ENCODE measurements at places on chromosomes 7 and 10.

GRCh38 chr7:98991141-98991540 lies 112.8 kb downstream of the TRRAP start:
- no peak for DNase-seq

GRCh38 chr7:100609958-100610357 lies 2.4 kb upstream of the MOSPD3 start:
- no peak for DNase-seq

- no peak for DNase-seq
Observed at GRCh38 chr7:56218510-56218909, 102.3 kb upstream of the NUPR2 start.

GRCh38 chr7:138023618-138024342 lies 21.9 kb upstream of the CREB3L2 start:
- DNase-seq: no peak

- DNase-seq: no peak
Observed at GRCh38 chr10:86195521-86196157, 171.0 kb downstream of the GRID1 start.

DNA sequence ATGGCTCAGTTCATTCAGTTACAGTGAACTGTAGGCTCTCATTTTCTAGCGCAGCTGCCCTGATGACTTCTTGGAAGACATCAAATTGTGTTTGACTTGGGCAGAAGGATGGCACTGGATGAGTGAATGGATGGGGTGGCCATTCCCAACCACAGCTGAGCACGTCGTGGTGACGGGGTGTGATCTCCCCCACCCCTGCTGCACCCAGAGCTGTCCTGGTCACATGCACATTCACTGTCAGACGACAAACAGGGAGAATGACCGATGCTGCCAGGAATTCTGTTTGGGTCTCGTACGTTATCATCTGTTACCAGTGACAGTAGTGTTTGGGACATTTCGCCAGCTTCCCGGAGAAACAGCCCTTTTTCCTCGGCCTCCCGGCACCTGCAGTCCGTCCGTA lies 623.2 kb downstream of the SDK1 start:
- no peak for DNase-seq

DNA sequence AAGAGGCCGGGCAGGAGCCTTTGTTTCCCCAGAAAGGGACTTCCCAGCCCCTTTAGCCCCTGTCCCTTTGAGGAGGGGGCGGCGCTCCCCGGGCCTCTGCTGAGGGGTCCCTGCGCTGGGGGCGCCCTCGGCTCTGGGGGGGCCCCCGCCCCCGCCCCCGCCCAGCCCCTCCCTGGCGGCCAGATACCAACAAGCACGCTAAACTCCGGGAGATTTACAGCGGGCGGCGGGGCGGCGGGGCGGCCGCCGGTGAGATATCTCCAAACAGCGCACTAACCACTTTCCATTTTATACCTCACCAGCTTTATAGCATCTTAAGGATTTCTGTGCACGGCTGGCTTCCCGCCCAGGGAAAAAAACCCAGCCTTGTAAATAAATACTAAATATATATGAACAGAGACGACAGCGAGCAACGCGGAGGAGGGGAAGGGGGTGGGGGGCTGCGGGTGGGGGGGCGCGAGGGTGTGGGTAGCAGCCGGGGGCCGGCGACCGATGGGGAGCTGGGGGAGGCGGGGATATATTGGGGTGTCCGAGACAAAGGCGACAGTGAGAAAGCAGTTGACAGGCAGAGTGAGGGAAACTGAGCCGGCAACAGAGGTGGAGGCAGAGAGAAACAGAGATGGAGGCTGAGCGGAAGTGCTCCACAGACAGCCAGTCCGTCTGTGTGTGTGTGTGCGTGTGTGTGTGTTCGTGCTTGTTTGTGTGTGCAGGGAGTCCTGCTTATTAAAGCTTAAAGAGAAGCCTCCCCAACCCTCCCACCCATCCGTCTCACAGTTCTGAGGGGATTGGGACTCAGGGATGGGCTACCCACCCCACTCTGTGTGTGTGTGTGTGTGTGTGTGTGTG lies 85.8 kb downstream of the HIF1AN start:
- DNase-seq: no peak

DNA sequence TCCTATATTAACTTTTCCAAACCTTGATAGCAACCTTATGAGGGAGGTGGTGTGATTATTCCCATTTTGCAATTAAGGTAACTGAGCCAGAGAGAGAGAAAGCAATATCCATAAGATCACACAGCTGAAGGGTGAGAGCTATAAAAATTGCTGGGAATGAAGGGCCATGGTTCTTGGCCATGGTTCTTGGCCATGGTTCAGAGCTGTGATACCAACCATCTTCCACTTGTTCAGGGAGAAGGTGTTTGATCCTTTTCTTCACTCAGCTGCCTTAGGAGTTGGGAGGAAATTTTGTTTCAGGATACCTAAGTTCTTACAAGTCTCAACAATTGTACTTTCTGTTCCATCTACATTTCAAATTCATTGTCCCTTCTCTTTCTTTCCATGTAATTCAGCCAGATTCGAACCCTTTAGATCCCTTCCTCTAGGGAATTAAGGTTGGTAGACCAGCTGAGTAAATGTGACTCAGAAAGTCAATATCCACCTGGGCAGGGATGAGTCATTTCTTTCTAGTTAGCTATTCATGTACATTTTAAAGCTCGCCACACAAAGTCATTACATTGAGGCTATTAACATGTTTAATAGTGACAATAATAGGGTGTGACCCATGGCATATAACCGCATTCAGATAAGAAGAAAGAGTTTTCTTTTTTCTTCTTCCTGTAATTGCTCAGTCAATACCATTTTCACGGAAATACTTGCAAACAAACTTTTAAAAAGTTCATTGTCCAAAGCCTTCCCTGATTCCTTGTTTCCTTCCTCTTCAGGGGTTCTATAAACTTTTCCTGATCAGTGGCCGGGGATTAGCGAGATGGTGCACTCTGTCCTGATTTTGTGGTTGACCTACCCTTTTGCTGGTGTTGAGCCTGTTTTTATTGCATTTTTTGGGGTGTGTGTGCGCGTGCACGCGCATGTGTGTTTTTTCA lies 143.4 kb downstream of the TCF7L2 start:
- no peak for DNase-seq

GRCh38 chr10:95248989-95249388 lies 41.8 kb downstream of the PDLIM1 start:
- DNase-seq: no peak

- DNase-seq: no peak
Observed at GRCh38 chr7:80950550-80950967, 31.7 kb upstream of the SEMA3C start.

DNA sequence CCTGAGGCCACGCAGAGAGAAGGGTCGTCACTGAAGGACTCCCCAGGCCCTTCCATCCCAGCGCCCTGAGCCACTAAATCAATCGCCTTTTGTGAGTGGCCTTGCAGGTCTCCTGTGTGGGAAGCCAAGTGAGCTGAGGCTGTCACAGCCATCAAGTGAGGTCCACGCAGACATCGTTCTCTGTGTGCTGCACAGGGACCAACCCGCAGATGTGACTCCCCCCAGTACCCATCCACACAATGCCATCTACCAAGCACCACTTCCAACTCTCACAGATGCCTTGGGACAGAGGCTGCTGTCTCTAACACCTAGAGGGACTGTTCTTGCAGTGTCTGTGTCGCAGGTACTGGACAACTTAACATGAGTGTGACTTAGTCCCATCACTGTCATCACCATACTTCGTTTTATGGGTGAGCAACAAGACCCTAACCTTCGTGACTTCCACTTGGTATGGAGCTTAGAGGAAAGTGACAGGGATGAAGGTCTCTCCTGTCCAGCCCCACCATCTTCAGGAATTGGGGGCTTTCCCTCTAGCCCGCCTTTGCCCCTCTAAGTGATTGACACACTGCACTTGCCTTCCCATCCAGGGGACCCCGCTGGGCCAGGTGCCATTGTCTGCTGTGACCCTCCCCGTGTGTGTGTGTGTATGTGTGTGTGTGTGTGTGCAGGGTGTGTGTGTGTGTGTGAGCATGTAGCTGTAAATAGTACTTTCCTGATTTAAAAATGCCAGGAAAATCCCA lies 51.4 kb upstream of the TMEM72 start:
- DNase-seq: no peak

DNA sequence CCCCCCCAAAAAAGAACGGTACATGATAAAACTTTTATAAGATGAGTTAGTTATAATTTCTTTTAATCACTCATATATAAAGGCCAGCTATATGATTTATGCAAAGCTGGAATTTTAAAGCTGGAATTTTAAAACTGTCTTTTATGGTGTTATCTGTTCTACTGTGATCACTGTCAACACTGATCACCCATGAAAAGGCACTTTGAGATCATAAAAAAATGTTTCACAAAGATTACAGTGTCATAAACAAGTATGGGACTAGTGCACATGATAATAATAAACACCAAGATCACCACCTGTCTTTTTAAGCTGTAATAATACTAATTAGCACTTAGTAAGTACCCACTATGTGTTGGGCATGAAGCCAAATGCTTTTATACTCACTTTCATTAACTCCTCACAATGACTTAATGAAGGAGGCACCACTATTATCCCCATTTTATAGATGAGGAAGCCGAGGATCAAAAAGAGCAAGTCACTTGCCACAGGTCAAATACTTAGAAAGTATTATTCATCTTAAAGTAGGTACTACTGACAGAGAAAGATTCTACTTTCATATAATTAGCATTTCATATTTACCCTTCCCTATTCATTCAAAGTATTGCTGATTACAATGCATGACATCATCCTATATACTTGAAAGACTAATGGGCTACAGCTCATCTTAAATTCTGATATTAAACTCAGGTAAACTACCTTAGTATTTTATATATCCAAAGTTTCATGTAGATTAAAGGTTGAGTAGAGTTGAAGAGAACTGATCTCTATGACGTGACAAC lies 8.3 kb upstream of the RHOBTB1 start:
- DNase-seq: no peak

GRCh38 chr10:18505456-18506118 lies 145.8 kb downstream of the NSUN6 start:
- no peak for DNase-seq

GRCh38 chr10:17814973-17815372 lies 5.8 kb downstream of the MRC1 start:
- no peak for DNase-seq

DNA sequence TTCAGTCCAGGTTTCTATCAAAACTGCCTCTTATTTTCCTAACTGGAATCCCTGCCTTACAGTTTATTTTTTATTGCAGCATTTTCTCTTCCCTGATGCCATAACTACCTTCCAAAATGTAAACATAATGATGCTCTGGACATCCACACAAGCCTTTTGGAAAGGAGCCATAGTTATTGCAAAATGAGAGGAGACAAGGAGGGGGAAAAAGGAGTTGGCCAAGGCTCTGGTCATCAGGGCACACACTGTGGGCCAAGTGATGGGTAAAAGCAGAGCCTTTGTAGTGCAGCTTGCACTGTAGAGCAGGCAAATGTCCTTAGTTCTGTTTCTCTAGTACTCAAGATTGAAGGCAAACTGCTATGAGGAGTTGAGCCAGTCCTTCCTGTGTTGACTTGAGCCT lies 289.3 kb upstream of the MTPN start:
- no peak for DNase-seq

DNA sequence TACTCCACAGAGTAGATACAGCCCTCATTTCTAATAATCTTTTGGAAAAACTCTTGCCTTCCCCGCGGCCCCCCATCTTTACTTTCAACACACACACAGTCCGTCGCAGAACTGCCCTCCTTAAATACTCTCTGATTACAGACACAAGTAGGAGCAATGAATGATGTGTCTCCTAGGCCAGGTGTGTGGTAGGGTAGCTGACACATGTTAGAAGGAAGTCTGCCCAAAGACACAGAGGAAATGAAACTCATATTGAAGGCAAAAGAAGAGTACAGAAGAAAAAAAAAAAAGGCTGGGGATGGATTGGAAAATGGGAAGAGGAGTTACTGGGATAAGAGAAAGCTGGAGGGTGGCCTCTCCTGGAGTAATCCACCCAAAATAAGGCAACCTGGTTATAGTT lies 14.6 kb downstream of the OPALIN start:
- DNase-seq: no peak

- DNase-seq: no peak
Observed at GRCh38 chr7:102081244-102081627, 205.4 kb upstream of the SH2B2 start.

GRCh38 chr7:49564379-49564714 lies 209.1 kb upstream of the VWC2 start:
- DNase-seq: no peak

DNA sequence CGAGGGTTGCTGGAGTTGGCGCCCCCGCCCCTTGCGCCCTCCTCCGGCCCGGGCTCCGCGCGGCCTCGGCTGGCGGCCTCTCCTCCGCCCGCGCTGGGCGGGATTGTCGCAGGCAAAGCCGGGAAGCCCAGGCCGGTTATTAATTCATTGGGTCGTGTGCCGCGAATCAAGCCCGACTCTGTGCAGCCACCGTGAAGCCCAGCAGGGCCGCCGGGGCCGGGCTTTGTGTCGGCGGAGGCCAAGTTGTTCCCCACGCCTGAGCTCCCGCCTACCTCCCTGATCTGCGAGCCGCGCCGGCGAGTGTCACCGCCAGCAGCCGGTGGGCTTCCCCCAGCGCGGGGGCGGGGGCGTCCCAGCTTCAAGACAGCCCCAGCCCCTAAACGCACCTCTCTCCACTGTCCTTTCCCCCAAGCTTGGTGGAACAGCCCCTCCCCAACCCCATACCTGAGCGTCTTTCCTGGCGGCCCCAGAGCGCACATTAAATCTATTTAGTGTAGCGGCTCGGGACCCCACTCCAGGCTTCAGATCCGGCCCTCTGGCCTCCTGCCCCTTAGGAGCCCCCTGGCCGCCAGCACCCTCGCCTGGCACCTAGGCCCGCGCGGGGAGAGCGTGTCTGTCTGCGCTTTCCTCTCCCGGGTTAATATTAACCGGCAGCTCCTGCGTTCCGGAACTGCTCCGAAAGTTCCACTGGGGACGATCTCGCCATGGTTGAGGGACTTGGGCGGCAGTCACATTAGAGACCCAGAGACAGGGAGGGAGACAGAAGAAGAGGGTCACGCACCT lies 3.5 kb downstream of the SHH start:
- no peak for DNase-seq

- no peak for DNase-seq
Observed at GRCh38 chr7:158166386-158167340, 421.0 kb downstream of the PTPRN2 start.

GRCh38 chr7:155164316-155164715 lies 94.2 kb downstream of the HTR5A start:
- DNase-seq: no peak

DNA sequence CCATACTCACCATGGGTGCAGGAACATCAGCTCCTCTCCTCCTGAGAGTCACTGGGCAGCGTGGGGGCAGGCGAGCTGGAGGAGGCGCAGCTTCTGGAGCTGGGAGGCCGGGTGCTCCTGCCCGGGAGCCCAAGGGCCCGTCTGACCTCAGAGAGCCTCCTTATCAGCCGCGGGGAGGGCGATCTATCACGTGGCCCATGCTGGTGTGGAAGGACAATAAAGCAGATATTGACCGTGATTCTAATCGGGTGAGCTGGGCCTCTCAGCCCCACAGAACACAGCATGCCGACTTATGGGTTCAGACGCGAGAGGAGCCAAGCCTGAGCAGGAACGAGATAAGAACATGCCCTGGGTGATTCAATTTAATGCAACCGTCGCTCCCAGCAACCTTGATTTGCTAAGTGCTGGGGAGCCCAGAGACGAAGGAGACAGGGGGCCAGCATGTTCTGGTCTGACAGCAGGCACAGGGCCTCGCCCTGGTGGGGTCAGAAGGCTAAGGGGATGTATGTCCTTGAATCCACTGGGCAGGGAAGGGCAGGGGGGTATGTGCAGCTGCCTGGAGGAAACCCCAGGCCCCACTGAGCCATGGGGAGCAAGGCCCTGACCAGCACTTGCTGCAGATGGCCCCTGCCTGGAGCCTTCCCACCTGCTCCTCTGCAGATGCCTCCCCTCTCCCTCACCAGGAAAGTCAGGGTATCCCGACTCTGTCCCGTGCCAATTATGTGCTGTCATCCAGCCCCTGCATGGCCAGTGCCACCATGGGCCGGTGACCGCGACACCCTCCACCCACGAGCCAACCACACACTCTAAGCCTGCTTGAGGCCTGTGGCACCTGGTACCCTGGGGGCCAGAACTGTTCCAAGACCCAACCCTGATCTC lies 95.3 kb upstream of the RET start:
- DNase-seq: no peak
